Osteoblast (primary cell): ENCODE measurements at places on chromosomes 1 and 21. TPM values are rescaled to one million over a fixed set of nuclear protein-coding genes. Genes with fewer than 3 reads are reported as not detected.
A peak's percentile ranks its signal among the peaks of the same experiment; 100 is the strongest.

DNA sequence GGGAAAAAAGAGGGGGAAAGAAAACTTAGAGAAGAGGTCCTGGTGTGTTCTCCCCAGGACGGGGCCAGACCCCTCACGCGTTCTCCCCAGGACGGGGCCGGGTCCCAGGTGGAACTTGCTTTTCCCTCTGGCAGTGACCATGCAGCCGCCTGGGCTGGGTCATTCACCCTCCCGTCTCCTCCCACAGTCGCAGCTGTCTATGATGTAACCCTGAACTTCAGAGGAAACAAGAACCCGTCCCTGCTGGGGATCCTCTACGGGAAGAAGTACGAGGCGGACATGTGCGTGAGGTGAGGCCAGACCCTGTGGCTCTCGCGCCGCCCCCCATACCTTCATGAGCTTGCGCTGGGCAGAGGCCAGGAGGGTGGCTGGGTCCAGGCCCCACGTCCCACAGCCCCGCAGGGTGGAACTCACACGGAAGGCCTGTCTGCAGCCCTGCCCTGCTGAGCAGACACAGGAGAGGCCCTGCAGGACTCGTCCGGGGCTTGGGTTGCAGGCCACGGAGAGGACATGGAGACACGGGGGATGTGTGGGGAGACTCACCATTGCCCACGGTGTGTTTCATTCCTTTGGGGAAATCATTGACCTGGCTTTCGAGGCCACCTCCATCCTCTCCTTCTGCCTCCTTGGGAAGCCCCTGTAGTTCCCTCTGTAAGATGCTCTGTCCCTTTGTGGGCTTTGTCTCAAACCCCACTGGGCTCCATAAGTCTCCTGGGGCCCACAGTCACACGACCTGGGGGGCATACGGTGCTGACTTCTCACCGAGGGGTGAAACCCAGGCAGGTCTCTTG lies 40.7 kb upstream of the TRAPPC10 start:
- DNase-seq: peak; percentile 77
- H3K4me1 ChIP-seq: no peaks in the 10 kb centered on the region
- H3K27me3 ChIP-seq: no peaks in the 10 kb centered on the region
- H3K4me3 ChIP-seq: no peak overlapping the region
- no peak overlapping the region for H3K27ac ChIP-seq

DNA sequence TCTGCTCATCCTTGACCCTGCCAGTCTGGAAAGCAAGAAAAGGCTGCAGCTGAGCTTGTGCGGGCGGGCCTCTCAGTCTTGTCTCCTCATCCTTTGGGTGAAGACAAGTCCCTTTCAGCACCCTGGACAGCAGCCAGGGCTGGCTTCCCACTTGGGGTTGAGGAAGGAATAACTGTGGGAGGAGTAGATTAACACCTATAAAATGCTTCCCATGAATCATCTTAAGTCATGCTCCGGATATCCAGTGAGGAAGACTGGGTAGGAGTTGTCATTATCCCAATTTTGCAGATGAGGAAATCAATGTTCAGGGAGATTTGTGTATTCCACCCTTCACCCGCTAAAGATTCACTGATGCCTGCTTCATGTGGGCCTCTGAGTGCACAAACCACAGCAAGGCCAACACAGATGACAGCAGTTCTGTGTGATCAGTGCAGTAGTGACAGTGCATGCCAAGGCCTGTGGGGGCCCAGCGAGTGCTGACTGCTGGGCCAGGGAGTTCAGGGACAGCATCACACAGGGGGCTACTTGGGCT lies 20.1 kb upstream of the COL16A1 start:
- peaks cover 10% of the 10 kb centered on the region for H3K27me3 ChIP-seq
- DNase-seq: peak; percentile 93
- no peak overlapping the region for H3K27ac ChIP-seq
- no peak overlapping the region for H3K4me3 ChIP-seq
- H3K36me3 ChIP-seq: no peaks in the 10 kb centered on the region

DNA sequence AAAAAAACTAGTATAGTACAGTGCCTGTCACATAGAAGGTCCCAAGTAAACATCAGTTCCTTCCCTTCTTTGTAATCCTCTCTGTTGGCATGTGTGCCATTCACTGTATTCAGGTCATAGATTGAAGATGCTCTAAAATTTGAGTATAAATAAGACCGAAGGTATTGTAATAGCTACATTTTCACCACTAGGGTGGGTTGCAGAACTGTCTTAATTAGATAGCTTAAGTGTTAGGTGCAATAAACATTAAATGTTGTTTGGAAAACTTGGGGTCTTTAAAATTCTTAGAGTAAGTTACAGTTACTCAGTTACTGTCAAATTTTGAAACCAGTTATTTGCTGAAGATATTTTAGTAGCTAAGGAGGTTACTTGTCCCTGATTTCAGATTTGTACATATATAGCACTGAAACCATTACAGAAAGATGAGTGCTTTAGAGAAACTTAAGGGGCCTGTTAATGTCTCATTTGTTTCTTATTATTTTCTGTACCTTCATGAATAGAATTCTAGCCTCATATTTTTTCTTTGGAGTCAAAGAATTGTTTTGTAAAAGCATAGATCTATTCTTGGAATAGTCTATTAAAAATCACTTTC lies 24.3 kb downstream of the PER3 start:
- no peak overlapping the region for H3K4me3 ChIP-seq
- H3K27me3 ChIP-seq: no peaks in the 10 kb centered on the region
- no peak overlapping the region for H3K27ac ChIP-seq

DNA sequence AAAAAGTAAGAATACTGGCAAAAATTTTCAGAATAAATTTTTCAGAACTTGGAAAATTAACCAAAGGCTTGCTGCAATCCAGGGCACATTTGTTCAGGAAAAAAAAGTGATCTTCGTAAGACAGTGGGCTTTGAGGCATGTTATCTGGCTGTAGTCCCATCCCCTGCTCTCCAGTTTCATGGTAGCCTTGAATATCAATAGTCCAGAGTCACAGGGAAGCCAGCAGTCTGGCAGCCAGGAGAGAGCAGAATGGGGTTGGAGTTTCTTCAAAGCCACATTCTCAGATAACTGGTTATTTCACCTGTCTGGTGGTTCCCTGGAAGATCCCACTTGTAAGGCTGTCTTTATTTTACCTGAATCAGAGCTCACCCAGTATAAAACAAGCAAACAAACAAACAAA lies 669.3 kb downstream of the MATN1 start:
- DNase-seq: no peak
- peaks cover 3% of the 10 kb centered on the region for H3K27me3 ChIP-seq
- H3K36me3 ChIP-seq: no peaks in the 10 kb centered on the region
- H3K4me3 ChIP-seq: no peak overlapping the region
- H3K27ac ChIP-seq: no peak overlapping the region

DNA sequence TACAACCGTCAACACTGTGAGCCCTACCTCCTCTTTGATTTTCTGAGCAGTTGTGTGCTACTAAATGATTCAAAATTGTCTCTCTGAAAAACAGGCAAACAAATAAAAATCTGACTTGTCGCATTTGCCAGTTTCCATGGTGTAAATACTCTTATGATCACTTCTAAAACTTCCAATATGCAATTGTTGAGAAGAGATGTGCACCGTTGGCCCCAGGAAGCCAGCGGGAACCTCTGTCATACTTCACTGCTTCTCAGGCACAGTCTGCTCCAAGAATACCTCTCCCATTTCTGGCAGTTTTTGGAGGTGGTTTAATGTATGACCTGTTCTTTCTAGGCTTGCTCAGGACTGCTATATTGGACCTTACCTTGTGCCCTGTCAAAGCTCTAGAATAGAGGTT lies 196.0 kb upstream of the NCAM2 start:
- no peaks in the 10 kb centered on the region for H3K36me3 ChIP-seq
- H3K4me3 ChIP-seq: no peak overlapping the region
- no peak overlapping the region for H3K27ac ChIP-seq

- no peak overlapping the region for H3K4me3 ChIP-seq
- no peak for DNase-seq
- H3K27me3 ChIP-seq: no peaks in the 10 kb centered on the region
- no peaks in the 10 kb centered on the region for H3K36me3 ChIP-seq
- H3K27ac ChIP-seq: no peak overlapping the region
- no peaks in the 10 kb centered on the region for H3K4me1 ChIP-seq
Observed at GRCh38 chr1:95723346-95723745, 489.3 kb downstream of the RWDD3 start.

- no peaks in the 10 kb centered on the region for H3K4me1 ChIP-seq
- DNase-seq: peak; percentile 94
- H3K36me3 ChIP-seq: no peaks in the 10 kb centered on the region
- H3K27ac ChIP-seq: no peak overlapping the region
- H3K4me3 ChIP-seq: no peak overlapping the region
Observed at GRCh38 chr1:202315576-202316168, 26.1 kb downstream of the UBE2T start.

GRCh38 chr1:245777752-245778151 lies 623.0 kb downstream of the KIF26B start:
- no peaks in the 10 kb centered on the region for H3K4me1 ChIP-seq
- no peak overlapping the region for H3K4me3 ChIP-seq
- no peaks in the 10 kb centered on the region for H3K27me3 ChIP-seq
- no peak overlapping the region for H3K27ac ChIP-seq
- no peak for DNase-seq

GRCh38 chr1:107824946-107825345 lies 140.0 kb downstream of the VAV3 start:
- no peak overlapping the region for H3K4me3 ChIP-seq
- no peaks in the 10 kb centered on the region for H3K4me1 ChIP-seq
- H3K27me3 ChIP-seq: no peaks in the 10 kb centered on the region
- H3K27ac ChIP-seq: no peak overlapping the region
- DNase-seq: no peak

DNA sequence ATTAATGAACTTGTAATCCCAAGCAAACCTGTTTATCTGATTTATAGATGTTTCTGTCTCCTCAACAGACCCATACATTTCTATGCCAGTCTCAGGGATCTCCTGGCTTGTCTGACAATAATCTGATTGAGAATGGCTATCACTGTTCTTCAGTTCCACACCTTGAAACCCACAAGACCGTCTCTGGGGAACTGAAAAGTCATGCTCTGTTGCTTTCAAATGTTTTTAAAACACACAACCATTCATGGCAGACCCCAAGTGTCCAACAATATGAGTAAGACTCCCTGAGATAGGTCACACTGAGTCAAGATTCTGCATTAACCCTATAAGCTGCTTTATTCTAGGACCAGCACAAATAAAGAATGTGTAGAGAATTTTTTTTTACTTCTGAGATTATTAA lies 611.2 kb upstream of the PLXNA2 start:
- H3K27me3 ChIP-seq: no peaks in the 10 kb centered on the region
- no peak for DNase-seq
- H3K36me3 ChIP-seq: no peaks in the 10 kb centered on the region
- H3K4me1 ChIP-seq: no peaks in the 10 kb centered on the region
- H3K27ac ChIP-seq: no peak overlapping the region

- H3K4me3 ChIP-seq: no peak overlapping the region
- no peak overlapping the region for H3K27ac ChIP-seq
- H3K27me3 ChIP-seq: no peaks in the 10 kb centered on the region
- no peaks in the 10 kb centered on the region for H3K36me3 ChIP-seq
- DNase-seq: no peak
Observed at GRCh38 chr1:3480369-3480719, 25.9 kb downstream of the ARHGEF16 start.

DNA sequence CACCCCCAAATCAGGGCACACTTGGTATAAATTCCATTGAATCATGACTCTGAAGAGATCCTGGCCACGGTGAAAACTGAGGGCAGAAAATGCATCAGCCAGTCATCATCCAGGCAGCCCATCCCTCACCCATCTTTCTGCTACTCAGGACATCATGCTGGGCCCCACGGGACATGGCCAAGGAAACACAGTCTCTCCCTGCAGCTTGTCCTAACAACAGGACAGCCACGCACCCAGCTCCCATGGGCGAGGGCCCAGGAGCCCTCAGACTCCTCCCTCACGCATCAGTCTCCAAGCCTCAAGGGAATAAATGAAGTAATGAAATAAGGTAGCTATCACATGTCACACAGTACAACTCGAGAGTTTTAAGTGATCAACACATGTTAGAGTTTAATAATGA lies 37.8 kb downstream of the ELK4 start:
- H3K4me1 ChIP-seq: peaks cover 13% of the 10 kb centered on the region
- DNase-seq: peak; percentile 10
- H3K4me3 ChIP-seq: no peak overlapping the region
- H3K27ac ChIP-seq: no peak overlapping the region
- H3K27me3 ChIP-seq: peaks cover 3% of the 10 kb centered on the region

OR2T29 gene
- total RNA-seq: not detected in 2 replicates

UMODL1 gene
- under 0.01 TPM in 1 of 2 replicates, not detected in the other for total RNA-seq

EDARADD gene
- 1.4 and 2.7 TPM in 2 replicates for total RNA-seq

MROH7 gene
- total RNA-seq: 0.36 and 0.59 TPM in 2 replicates

LCE1A gene
- total RNA-seq: not detected in 2 replicates
